ENCODE measurements at places on chromosomes 1 and 21. TPM values are rescaled to one million over a fixed set of nuclear protein-coding genes. Genes with fewer than 3 reads are reported as not detected.

GRCh38 chr1:158285756-158286241 is 3.9 kb upstream of the CD1C start:
- no peak overlapping the region for H3K27ac ChIP-seq
- H3K36me3 ChIP-seq: no peaks in the 10 kb centered on the region
- DNase-seq: peak; percentile 6
- H3K4me1 ChIP-seq: no peaks in the 10 kb centered on the region

- no peak for DNase-seq
- no peaks in the 10 kb centered on the region for H3K36me3 ChIP-seq
- H3K27ac ChIP-seq: no peak overlapping the region
- H3K4me1 ChIP-seq: no peaks in the 10 kb centered on the region
- H3K27me3 ChIP-seq: no peaks in the 10 kb centered on the region
Observed at GRCh38 chr1:18542351-18542750, 61.6 kb downstream of the KLHDC7A start.

DNA sequence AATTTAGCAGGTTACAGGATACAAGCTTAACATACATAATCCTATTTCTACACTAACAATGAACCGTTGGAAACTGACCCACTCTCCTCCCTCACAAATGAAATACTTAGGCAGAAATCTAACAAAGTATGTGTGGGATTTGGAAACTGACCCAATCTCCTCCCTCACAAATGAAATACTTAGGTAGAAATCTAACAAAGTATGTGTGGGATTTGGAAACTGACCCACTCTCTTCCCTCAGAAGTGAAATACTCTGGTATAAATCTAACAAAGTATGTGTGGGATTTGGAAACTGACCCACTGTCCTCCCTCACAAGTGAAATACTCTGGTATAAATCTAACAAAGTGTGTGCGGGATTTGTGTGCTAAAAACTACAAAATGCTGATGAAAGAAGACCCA is 60.3 kb downstream of the TRAF5 start:
- H3K36me3 ChIP-seq: no peaks in the 10 kb centered on the region
- no peaks in the 10 kb centered on the region for H3K27me3 ChIP-seq
- no peak overlapping the region for H3K27ac ChIP-seq
- no peaks in the 10 kb centered on the region for H3K4me1 ChIP-seq
- no peak overlapping the region for H3K4me3 ChIP-seq

The BARHL2 gene
- not detected for total RNA-seq

DNA sequence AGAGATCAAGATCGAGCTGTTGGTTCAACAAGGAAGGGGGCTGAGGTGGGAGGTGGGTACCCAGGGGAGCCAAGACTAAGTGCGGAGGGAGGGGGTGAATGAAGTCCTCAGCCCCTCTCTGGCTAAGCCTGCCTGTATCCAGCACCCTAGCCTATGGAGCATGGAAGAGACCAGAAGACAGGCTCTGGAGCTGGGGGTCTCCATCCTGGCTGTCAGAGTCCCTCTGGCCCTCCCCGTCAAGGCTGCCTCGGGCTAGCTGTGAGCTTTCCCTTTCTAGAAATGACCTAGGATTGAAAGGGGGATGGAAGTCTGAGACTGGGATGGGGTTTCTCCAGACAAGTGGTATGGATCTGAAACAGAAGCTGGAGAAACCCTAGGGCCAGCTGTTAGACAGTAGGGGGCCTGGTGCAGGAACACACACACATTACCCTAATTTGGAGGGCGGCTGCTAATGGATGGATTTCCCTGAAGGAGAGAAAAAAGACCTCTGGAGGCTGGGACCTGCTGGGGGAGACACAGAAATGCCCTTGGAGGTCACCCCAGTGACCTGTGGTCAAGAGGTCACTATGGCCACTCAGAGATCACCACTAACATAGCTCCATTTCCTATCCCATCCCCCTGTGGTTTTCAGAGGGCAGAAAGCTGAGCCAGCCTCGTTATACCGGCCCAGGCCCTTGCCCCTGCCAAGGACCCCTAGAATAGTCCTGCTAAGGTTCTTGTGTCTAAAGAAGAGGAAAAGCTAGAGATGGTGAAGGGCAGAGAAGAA is 107.8 kb downstream of the TMEM53 start:
- no peak overlapping the region for H3K27ac ChIP-seq
- DNase-seq: no peak
- H3K4me3 ChIP-seq: no peak overlapping the region
- no peaks in the 10 kb centered on the region for H3K4me1 ChIP-seq
- H3K27me3 ChIP-seq: no peaks in the 10 kb centered on the region

DNA sequence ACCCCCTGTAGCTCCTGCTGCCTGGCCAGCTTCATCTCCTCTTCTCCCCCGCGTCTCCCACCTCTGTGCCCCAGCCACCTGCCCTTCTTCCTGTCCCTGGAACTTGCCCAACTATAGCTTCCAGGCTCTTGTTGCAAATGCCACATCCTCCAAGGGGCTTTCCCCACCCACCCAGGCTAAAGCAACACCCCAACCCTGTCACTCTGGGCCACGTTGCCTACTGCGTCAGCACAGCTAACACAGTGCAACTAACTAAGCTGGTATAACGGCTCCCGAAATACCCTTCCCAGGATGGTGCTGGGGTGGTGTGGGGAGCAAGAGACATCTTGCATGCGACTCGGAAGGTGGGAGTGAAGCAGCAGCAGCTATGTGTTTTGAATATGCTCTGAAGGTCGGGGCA is 19.7 kb downstream of the CAMK2N1 start:
- no peaks in the 10 kb centered on the region for H3K4me1 ChIP-seq
- no peak overlapping the region for H3K27ac ChIP-seq
- H3K36me3 ChIP-seq: no peaks in the 10 kb centered on the region
- H3K4me3 ChIP-seq: no peak overlapping the region
- H3K27me3 ChIP-seq: no peaks in the 10 kb centered on the region

DNA sequence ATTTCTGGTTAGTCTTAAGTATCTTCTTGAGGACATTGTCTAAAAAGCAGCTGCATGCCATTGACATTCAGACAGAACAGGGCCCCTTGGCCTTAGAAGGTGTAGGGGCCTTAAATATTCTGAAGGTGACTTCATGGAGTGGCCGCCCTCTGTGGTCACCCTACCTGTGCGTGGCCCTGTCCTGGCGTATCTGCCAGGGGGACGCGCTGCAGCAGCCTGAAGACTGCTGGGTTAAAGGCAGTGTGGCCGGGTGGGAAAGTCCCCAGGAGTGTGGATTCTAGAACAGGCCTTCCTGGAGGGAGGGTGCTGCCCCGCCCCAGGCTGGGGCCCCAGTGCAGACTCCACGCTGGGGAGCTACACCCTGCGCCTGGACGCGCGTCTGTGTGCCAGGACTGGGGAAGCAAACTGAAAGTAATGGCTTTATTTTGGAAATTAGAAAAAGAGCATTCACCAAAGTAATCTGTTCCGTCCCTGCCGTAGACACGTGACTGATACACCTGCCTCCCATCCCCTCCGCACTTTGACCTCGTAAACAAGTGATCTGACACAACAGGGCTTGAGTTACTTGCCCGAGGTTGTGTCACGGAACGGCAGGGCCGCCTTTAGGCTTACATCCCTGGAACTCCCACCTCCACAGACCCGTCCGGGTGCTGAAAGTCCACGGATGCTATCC is 1.8 kb downstream of the AGPAT3 start:
- H3K36me3 ChIP-seq: no peaks in the 10 kb centered on the region
- no peak overlapping the region for H3K4me3 ChIP-seq
- H3K4me1 ChIP-seq: peaks cover 9% of the 10 kb centered on the region
- no peaks in the 10 kb centered on the region for H3K27me3 ChIP-seq

GRCh38 chr1:231938211-231938610 is 311.6 kb downstream of the DISC1 start:
- no peaks in the 10 kb centered on the region for H3K27me3 ChIP-seq
- DNase-seq: no peak
- no peak overlapping the region for H3K4me3 ChIP-seq
- H3K27ac ChIP-seq: no peak overlapping the region
- no peaks in the 10 kb centered on the region for H3K36me3 ChIP-seq

DNA sequence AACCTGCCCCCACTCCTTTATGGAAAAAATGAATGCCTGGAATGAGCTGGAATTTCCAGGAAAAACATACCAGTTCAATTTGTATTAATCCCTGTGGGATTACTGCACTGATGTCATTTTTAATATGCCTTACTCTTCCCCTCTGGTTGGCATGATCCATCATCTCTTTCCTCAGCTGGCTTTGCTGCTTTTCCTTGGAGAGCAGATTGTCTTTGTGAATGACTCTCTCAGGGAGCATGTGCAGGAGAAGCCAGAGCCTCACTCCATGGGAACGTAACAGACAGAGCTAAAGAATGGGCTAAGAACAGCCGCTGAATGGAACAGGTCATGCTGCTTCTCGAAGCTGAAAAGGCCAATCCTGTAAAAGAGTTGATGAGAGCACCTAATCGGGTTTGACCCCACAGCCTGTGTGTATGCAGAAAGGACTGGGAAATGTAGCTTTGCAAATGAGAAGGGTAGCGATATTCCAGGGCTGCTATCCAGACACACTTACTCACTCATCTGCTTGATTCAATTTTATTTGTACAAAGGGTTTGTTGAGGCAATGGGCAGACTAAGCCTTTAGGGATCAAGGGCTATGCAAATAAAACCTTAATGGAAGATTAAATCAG is 20.7 kb downstream of the PHC2 start:
- no peaks in the 10 kb centered on the region for H3K36me3 ChIP-seq
- H3K27me3 ChIP-seq: no peaks in the 10 kb centered on the region
- no peak overlapping the region for H3K27ac ChIP-seq
- no peak overlapping the region for H3K4me3 ChIP-seq

GRCh38 chr21:43743947-43744346 is 25.0 kb downstream of the PDXK start:
- H3K36me3 ChIP-seq: peaks cover 46% of the 10 kb centered on the region
- no peaks in the 10 kb centered on the region for H3K27me3 ChIP-seq
- no peak for DNase-seq
- no peak overlapping the region for H3K4me3 ChIP-seq
- no peak overlapping the region for H3K27ac ChIP-seq

DNA sequence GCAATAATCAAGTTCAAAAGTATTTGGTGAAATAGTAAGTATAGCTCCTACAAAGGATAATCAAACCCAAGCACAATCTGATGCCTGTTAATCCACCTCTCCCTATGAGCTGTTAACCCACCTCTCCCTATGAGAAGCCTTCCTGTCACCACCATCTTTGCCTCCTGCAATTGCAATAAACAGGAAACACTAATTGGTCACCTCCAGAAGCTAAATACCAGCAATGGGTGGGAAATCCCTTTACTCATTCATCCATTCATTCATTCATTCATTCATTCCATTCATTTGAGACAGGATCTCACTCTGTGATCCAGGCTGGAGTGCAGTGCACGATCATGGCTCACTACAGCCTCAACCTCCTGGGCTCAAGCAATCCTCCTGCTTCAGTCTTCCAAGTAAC is 132.8 kb downstream of the RERE start:
- no peak overlapping the region for H3K27ac ChIP-seq
- no peaks in the 10 kb centered on the region for H3K36me3 ChIP-seq
- no peak overlapping the region for H3K4me3 ChIP-seq
- no peak for DNase-seq
- peaks cover 15% of the 10 kb centered on the region for H3K4me1 ChIP-seq

- no peak for DNase-seq
- no peaks in the 10 kb centered on the region for H3K27me3 ChIP-seq
- no peak overlapping the region for H3K4me3 ChIP-seq
- H3K36me3 ChIP-seq: no peaks in the 10 kb centered on the region
- no peak overlapping the region for H3K27ac ChIP-seq
- no peaks in the 10 kb centered on the region for H3K4me1 ChIP-seq
Observed at GRCh38 chr1:29557701-29558600, 321.6 kb downstream of the PTPRU start.

- no peaks in the 10 kb centered on the region for H3K4me1 ChIP-seq
- no peaks in the 10 kb centered on the region for H3K27me3 ChIP-seq
- no peak overlapping the region for H3K4me3 ChIP-seq
Observed at GRCh38 chr1:80540149-80540548, 1260.6 kb upstream of the ADGRL2 start.

DNA sequence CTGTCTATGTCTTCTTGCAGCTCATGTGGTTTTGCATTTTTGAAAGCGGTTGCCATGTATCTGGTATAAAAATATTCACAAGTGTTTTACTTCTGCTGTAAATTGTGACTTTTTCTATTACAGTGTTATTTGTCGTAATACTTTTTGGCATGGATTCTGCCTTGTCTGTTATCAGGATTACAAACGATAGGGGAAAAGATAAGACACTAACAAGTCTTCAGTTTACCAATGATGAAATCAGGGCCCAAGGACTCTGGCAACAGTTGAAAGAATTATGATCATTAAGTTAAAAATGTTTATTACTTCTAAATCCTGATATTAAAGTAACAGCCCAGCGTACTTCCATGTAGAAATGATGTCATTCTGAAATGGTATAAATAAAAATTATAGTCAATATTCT is 298.8 kb downstream of the KIF26B start:
- H3K27me3 ChIP-seq: no peaks in the 10 kb centered on the region
- DNase-seq: no peak
- H3K36me3 ChIP-seq: no peaks in the 10 kb centered on the region
- H3K4me1 ChIP-seq: peaks cover 5% of the 10 kb centered on the region
- H3K27ac ChIP-seq: no peak overlapping the region

GRCh38 chr1:242689378-242689777 is 164.9 kb upstream of the PLD5 start:
- H3K4me3 ChIP-seq: no peak overlapping the region
- no peaks in the 10 kb centered on the region for H3K36me3 ChIP-seq
- no peak overlapping the region for H3K27ac ChIP-seq
- DNase-seq: no peak
- H3K27me3 ChIP-seq: no peaks in the 10 kb centered on the region
- no peaks in the 10 kb centered on the region for H3K4me1 ChIP-seq

The VWA5B1 gene
- total RNA-seq: not detected

- no peaks in the 10 kb centered on the region for H3K27me3 ChIP-seq
- peaks cover 19% of the 10 kb centered on the region for H3K4me1 ChIP-seq
- peak; percentile 88 for DNase-seq
- no peaks in the 10 kb centered on the region for H3K36me3 ChIP-seq
- peak within 1 kb of the TSS; percentile 88 for H3K4me3 ChIP-seq
- peak within 1 kb of the TSS; percentile 99 for H3K27ac ChIP-seq
Observed at GRCh38 chr1:81800695-81801650, at the start of gene ADGRL2. Gene ADGRL2, plus strand, starts transcription at chr1:81800934. Its CDS starts 36,051 bp downstream, at chr1:81836985.

- DNase-seq: no peak
- no peaks in the 10 kb centered on the region for H3K4me1 ChIP-seq
- no peaks in the 10 kb centered on the region for H3K27me3 ChIP-seq
- H3K36me3 ChIP-seq: no peaks in the 10 kb centered on the region
Observed at GRCh38 chr1:82273816-82274215, 473.1 kb downstream of the ADGRL2 start.

DNA sequence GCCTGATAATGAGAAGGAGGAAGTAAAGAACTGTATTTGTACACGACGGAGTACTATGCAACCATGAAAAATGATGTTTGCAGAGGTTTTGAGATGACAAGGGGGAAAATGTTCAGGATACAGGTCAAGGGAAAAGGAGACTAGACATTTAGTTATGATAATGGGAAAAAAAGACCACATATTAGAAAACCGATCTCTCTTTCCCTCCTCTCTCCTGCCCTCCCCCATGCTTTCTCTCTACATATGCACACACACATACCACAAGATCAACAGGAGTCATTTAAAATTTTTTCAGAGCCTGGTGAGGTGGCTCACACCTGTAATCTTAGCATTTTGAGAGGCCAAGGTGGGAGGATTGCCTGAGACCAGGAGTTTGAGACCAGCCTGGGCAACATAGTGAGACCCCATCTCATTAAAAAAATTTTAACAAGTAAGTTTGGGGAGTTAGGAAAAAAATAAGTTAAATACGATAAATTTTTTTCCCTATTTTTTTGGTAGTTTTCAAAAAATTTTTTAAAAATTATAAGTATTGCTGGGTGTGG is 44.5 kb downstream of the ECE1 start:
- H3K36me3 ChIP-seq: peaks cover 67% of the 10 kb centered on the region
- no peaks in the 10 kb centered on the region for H3K4me1 ChIP-seq
- no peaks in the 10 kb centered on the region for H3K27me3 ChIP-seq
- no peak for DNase-seq

The CD244 gene
- total RNA-seq: not detected

Measured in thyroid gland (tissue), 4 donors.